Epithelial cell of prostate (primary cell): ENCODE measurements at places on chromosomes 3 and 15.

DNA sequence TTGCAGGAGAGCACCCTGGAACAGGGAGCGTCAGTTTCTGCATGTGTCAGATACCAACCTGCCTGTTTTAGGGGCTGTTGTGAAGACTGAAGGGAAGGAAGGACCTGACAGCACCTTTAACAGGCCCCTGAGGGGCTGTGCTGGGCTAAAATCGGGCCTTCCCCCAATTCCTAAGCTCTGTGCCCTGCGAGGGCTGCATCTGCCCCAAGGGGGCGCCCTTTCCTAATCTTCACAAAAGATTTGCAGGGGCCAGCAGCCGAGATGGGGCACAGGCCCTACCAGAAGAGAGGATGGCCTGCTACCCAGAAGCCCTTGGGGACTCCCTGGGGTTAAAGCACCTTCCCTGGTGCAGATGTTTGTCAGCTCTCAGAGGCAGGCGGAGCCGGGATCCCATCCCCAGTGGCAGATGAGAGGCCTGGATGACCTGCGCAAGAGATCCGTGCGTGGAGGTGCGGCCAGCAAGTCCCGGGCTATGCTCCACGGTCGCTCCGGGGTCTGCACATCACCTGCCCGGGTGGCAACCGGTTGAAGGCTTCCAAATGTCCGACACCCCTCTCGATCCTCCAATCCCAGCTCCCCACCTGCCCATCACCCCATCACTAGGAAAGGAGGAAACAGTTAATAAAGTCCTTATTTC lies 53.6 kb downstream of the RHCG start:
- no peak for DNase-seq

DNA sequence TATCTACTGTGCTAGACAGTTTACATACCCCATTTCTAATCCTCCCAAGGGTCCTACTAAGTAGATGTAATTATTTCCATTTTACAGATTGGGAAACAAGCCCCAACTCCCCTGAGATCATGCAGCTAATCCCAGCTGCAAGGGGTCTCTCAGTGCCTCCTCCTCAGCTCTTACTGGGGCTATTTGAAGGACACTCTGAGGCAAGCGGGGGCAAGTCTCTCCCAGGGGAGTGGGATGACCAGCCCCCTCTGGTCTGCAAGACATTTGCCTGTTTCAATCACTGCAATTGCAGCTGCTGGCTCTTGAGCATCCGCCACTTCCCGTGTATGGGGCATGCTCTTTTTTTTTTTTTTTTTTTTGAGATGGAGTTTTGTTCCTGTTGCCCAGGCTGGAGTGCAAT lies 11.4 kb downstream of the LAMP3 start:
- no peak for DNase-seq

- DNase-seq, result no peak
These were observed 1.6 kb downstream of the NR2F2 start for GRCh38 chr15:96331945-96332636.

DNA sequence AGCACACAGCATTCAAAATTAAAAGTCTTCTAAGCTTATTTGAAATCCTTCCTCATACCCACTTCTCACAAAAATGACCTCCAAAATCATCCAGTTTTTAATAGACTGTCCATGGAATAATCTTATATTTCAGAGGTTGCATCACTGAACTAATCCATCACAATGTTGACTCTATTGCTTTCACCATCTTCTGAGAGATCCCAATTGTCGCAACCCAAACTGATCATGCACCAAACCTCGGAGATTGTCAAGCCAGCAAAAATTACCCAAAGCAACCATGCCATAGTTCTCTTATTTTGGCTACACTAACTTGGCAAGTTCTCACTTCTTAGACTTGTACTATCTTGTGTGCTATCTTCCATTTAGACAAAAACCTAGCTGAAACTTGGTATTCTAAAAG lies 75.5 kb downstream of the LRRFIP2 start:
- no peak for DNase-seq

- no peak for DNase-seq
These were observed 44.5 kb downstream of the ADCY5 start for GRCh38 chr3:123404391-123404790.

GRCh38 chr15:100879464-100880138 lies at the start of gene ALDH1A3:
Gene ALDH1A3, plus strand, starts transcription at chr15:100879831. Its CDS starts 77 bp downstream, at chr15:100879908.
- DNase-seq, result peak; percentile 33

DNA sequence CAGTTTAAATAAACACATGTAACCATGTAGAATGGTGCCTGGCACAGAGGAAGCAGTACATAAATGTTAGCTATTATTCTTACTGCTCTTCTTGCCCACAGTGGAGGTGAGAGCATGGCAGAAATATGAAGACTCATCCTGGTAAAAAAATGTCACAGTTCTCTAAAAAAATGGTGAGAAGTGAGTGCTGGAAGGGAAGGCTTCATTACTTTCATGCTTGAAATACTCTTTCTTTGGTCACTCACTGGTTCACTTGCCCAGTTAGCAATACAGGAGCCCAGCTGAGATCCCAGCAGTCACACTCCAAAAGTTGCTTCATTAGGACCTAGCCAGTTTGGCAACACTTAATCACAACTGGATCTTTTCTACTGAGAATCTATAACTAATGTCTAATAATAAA lies 1017.2 kb downstream of the TUSC7 start:
- no peak for DNase-seq

- no peak for DNase-seq
These were observed 16.0 kb downstream of the DZIP3 start for GRCh38 chr3:108605491-108605890.

- no peak for DNase-seq
These were observed 56.6 kb upstream of the CSTA start for GRCh38 chr3:122268257-122269024.

GRCh38 chr3:152620395-152620794 lies 214.5 kb upstream of the P2RY1 start:
- DNase-seq, result no peak

DNA sequence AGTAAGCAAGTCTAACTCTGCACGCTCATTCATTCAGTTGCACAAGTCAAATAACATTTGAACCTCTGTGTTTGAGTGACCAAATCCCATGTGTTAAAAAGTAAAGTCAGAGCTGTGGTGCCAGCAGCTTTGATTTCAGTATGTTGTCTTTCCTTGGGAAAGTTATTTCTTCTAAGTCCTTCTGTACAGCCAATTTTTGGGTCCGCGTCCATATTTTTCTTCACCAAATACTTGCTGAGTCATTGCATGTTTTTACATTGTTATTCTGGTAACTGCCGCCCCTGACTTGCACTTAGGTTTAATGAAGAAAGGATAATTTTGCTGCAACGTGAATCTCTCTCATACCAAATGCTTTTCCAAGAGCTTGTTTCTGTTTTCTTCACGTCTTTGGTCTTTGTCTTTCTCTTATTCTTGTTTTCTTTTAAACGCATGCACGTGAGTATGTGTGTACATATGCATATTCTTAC lies 56.7 kb downstream of the PLS1 start:
- DNase-seq, result no peak

DNA sequence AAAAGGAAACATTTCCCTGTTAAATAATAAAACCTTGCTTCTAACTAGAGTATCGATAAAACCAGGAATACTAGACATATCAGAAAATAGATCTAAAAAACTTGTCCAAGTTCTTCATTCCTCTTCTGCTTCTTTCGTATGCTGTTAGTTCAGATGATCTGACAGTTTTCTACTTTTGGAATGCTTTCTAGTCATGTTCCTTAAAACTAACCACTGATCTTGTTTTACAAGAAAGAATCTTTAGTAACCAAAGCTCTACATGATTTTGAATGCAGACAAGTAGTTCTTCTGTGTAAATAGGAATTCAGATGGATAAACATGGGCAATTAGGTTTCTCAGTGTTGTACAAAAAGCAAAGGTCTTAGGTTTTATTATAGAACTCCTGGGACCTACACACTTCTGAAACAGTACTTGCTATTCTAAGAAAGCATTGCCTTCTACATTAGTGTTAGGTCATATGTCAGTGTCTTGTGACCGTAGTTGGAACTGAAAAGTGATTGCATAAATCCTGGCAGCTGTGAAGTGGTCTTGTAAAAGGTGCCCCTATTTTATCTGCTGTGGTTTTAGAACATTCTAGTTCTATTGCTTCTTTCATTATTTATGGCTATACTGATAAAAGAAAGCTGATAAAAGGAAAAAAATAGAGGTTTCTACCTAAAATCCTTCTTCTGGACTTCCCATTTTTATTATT lies 40.7 kb downstream of the SNRK start:
- no peak for DNase-seq

GRCh38 chr15:33086500-33087121 lies 107.9 kb downstream of the FMN1 start:
- DNase-seq, result no peak

DNA sequence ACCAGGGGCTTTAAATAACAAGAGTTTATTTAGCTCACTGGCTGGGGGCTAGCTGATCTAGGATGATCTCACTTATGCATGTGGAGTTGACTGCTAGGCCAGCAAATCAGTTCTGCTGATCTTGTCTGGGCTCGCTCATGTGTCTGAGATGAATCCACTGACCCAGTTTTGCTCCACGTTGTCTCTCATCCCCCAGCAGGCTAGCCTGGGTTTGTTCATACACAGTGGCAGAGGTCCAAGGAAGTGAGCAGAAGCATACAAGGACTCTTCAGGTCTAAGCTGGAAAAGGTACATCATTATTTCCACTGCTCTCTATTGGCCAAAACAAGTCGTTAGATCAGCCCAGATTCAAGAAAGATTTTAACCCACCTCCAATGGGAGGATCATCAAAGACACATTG lies 238.0 kb downstream of the PLCL2 start:
- no peak for DNase-seq

DNA sequence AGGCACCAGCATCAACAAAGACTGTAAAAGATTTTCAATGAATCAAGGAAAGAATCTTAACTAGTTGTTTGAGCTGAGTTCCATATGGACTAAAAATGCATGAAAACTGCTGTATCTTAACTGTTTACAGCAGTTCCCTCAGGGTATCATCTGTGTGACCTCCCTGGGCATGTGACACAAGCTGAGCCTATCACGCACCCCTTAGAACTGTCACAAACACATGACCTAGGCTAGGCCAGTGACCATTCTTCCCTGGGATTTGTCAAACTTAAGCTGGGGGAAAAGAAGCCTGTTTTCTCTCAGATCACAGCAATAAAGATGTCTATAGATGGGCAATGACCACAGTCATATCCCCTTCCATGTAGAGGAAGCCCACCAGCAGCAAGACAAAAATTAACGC lies 35.7 kb downstream of the IGF2BP2 start:
- no peak for DNase-seq

GRCh38 chr15:60002528-60003218 lies 1.4 kb upstream of the FOXB1 start:
- no peak for DNase-seq

DNA sequence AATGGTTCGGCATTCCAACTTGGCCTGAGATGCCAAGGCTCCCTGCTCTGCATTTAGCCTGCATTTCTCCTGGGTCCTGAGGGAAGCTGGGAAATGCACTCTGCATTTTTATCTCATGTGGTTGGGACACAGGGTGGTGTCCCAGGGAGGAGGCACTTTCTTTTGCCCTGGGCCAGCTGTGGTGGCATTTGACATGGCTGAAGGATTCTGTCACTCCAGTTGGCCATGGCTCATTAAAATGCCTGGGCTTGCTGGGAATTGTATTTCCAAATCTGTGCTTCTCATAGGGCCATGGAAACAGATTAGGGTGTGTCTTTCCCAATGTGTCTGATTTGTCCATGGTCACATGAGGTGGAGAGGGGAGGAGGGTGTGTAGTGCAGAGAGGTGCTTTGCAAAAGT lies 128.3 kb upstream of the RGMA start:
- no peak for DNase-seq

DNA sequence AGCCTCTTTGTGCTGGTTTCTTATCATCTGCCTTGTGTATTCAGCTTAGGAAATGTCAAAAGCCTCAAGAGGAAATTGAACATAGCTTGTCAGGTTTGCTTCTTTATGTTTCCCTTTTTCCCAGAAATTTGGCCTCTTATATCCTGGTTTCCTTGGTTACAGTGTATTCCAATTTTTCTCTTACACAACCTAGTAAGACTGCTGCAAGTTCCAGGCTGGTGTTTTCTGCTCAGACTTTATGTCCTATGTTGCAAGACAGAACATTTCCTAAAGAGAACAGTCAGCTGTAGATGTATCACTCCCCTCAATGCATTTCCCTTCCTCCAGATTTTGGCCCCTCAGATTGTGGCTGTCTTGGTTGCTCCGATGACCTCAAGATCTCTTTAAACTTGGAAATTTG lies 102.5 kb downstream of the SH3GL3 start:
- no peak for DNase-seq

DNA sequence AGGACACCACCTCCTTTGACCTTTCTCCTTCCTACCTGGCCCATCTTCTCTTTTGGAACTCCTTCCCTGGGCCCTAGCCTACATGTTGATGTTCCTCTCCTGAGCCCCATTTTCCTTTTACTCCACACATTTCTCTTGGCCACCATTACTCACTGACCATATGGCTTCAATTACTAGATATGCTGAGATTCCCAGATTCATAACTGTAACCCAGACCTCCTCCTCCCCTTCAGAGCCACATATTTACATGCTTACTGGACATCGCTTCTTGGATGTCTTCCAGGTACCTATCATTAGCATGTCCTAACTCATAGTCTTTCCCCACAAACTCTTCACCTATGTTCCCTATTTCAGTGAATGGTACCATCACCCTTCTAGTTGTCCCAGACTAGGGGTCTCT lies 24.4 kb upstream of the TRIM59 start:
- peak; percentile 53 for DNase-seq

DNA sequence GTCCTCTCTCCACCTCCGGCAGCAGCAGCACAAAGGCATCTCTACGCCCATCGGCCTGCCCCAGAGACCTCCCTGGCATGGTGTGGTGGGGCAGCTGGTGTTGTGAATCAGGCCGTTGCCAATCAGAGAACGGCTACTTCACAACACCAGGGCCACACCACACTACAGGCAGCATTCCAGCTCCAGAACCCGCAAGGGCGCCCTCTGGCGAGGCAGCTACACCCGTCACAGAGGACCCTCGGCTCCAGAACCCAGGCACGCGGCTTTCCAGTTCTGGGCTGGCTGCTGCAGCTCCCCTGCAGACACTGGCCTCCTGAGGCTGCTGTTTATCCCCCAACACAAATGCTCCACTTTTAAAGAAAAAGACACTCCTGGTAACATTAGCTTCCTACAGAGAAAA lies 127.5 kb upstream of the TOPAZ1 start:
- no peak for DNase-seq

DNA sequence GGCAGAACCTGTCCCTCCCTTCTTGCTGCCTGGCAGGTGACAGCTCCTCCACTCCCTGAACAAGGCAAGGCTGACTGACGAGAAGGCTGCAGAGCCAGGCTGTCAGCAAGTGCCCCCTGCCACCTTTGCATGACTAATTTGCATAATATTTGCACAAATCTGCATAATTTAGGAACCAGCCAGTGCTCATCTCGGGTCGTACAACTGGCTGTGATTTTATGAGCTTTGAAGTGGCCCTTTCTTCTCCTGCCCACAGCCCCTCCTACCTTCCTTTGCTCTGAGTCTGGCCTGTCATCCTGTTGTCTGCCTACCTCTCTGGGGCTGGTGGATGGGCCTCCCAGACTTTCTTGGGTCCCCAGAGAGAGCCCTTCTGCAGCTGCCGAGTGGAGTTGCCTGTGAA lies 58.9 kb downstream of the LINGO1 start:
- no peak for DNase-seq
